SK-MEL-5 (cell line): ENCODE measurements at places on chromosomes 6 and 20.

- DNase-seq, result no peak
These were observed 278.2 kb upstream of the SUPT3H start for GRCh38 chr6:45655745-45656476.

- no peak for DNase-seq
These were observed 345.2 kb downstream of the GJA1 start for GRCh38 chr6:121780325-121781321.

DNA sequence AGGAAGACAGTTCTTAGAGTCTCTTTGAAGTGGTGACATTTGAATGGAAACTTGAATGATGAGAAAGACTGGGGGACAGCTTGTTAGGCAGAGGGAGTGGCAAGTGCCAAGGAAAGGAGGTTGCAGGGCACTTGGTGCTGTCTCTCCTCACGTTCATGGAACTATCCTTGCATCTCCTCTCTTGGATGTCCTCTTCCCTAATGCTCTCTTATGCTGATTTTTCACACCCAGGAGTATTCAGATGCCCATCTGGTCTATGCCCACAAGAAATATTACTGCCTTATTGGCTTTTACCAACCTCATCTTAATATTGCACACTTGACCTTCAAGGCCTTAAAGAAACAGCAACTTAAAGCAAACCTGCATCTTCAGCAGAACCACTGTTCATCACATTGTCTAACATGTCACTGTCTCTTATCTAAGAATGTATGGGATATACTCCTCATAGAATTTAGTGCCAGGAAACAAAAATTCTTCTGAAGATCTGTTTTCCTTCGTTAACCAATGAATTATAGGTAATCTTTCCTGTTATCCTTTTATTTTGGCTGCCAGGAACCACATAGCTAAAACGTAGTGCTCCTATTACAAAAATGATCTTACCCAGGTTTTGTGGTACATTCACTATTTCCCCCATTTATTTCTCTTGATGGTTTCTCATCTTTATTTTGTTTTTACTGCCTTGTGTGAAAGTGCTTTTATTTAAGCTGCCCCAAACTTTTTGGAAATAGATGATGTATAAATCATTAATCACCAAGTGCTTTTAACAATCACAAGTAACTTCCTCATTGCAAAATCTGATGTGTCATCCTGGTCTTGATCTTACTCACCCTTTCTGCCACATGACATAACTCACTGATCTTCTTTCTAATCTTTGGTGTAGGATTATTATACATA lies 12.8 kb downstream of the RGS17 start:
- DNase-seq, result peak; percentile 6

DNA sequence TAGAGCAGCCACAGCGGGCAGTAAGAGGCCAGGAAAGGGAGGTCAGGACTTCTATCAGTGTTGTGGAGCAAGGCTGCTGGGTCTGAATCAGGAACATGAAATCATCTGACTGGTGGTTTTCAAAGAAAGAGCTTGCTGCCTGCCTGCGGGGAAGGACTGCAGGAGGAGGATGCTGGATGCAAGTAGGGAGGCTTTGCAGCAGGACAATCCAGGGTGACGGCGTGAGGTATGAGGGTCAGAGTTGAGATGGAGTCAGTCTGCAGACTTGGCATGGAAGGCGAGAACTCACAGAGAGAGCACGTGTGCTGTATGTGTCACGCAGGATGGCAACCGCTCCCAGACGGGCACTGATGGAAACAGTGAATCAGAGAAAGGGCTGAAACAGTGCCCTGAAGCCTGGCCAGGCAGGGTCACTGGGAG lies 59.2 kb upstream of the CD93 start:
- DNase-seq, result no peak

- no peak for DNase-seq
These were observed 82.7 kb upstream of the RALGAPA2 start for GRCh38 chr20:20795119-20795518.

GRCh38 chr6:131640100-131640499 lies 3.0 kb downstream of the ENPP3 start:
- no peak for DNase-seq

GRCh38 chr6:121504227-121504626 lies 68.8 kb downstream of the GJA1 start:
- no peak for DNase-seq

GRCh38 chr6:166849749-166850183 lies 106.6 kb downstream of the RNASET2 start:
- no peak for DNase-seq

GRCh38 chr6:39193201-39193791 lies 36.0 kb downstream of the KCNK5 start:
- DNase-seq, result peak; percentile 39

- no peak for DNase-seq
These were observed 256.2 kb downstream of the FNDC1 start for GRCh38 chr6:159425421-159425820.

DNA sequence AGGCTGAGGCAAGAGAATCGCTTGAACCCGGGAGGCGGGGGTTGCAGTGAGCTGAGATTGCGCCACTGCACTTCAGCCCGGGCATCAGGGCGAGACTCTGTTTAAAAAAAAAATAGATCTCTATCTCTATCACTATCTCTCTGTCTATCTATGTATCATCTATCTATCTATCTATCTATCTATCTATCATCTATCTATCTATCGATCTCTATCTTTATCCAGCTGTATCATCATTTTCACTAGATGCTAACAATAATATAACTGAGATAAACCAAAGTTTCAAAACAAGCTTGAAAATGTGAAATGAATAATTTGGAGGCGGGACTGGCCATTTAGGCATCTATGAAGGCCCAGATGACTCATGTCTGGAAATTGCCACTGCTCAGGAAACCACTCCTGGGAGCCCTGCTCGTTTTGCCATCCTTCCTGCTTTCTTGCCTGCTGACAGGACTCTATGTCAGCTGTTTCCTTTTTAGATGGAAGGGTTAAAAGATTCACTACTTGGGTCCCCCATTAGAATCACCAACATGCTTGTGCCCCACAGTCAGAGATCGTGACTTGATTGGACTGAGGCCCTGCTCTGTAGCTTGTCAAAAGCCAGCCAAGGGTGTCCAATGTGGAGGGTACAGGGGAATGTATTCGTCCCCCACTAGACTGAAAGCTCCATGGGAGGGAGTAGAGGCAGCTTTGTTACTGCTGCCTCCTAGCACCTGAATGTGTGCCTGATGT lies 61.7 kb downstream of the UTRN start:
- DNase-seq, result no peak

DNA sequence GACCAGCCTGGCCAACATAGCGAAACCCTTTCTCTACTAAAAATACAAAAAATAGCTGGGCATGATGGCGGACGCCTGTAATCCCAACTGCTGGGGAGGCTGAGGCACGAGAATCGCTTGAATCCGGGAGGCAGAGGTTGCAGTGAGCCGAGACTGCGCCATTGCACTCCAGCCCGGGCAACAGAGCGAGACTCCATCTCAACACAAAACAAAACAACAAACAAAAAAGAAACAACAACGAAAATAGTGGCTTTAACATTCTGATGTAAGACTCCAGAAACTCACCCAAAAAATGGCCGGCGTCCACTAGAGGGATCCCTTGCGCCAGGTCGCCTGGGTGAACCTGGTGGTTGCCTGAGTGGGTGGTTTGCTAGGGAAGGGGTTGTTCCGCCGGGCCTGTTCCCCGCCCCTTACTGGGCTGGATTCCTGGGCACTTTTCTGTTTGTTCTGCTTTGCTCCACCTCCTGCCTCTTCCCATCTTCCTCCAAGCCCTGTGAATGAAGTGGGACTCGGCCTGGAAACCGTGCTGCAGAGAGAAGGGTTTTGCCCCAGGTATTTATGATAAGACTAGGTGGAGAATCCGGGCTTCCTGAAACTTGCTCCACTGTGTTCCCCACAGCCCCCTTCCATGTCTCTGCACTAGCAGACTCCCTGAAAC lies 1.5 kb downstream of the PABPC1L start:
- DNase-seq, result peak; percentile 91

DNA sequence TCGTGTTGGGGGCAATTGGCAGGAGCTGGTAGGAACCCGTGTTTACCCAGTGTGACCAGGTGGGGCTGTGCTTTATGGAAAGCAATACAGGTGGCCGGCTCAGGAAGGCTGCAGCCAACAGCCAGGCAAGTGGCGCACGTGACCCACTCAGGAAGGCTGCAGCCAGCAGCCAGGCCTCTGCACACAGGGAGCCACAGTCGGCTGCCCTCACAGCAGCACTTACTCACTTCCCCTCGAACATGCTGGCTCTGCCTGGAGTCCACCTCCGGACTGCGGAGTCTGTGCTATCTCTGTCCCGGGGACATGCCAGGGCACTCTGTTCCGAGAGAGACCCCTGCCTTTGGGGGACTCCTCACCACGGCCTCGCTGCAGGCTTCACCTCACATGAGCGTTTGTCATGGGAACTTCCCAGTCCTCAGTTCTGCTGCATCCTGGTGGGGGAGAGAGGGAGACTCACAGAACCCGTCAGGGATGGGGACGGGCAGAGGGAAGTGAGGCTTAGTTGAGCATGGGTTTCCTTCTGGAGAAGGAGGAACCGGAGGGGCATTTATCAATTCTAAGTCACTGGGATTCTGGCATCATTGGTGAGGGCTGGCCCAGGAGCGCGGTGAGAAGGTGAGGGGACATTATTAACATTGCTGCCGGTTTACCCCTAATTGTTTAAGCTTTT lies 76.8 kb downstream of the TTLL2 start:
- DNase-seq, result no peak

DNA sequence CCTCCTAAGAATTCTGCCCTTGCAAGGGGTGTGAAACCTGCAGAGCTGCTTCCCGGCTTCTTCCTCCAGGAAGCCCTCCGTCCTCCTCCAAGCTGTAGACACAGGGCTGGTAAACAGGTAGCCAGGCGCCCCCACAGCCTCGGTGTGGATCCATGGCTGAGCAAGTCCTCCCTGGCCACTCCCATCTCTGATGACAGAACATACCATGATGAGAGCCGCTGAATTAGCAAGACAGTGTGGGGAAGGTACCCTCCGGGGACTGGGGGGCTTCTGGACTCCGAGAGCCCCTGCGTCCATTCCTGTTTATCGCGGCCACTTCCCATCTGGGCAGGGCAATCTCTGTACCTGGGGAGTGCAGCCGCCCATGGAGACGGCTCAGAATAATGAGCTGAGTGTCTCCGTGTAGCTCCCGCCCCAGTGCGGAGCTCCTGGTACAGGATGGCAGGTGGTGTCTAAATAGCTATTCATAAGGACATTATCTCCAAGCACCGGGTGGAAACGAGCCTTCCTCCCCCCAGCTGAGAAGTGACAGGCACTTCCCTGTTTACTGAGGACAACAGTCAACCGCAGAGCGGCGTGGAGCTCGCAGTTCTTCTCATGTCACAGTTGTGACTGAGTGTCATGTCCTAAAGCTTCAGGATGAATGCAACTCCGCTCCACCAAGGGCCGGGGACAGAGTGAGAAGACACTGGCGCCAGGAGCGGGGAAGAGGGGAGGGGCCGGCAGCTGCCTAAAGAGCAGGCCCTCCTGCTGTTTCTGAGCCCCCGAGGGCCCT lies 22.7 kb upstream of the NTSR1 start:
- DNase-seq, result no peak

- DNase-seq, result peak; percentile 51
These were observed 3.2 kb upstream of the ANKRD60 start for GRCh38 chr20:58231683-58232082.

DNA sequence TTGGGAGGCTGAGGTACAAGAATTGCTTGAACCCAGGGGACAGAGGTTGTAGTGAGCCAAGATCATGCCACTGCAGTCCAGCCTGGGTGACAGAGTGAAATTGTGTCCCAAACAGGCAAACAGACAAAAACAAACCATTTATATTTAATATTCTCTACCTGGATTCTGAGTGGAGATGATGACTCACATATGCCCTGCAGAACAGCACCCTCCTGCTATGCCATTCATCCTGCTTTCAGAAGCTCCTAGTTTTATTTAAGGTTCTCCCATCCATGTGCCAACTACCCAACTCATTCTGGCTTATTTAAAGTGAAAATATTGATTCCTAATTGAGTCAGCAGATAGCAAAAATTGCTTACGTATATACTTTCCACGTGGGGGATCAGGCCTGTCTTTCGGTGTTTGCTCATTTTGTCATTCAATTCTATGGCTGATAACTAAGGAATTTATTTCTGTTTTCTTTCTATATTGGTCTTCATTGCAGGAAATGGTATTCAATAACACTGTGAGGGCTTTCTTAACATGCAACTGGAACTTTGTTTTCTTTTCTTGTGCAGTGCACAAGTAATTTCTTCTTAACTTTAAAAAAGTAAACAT lies 459.1 kb upstream of the JAG1 start:
- DNase-seq, result no peak

GRCh38 chr6:37653933-37654565 lies 43.6 kb downstream of the MDGA1 start:
- DNase-seq, result peak; percentile 69

GRCh38 chr20:1993986-1994385 lies at the start of gene PDYN:
Gene PDYN, minus strand, starts transcription at chr20:1994058. Its CDS starts 10,974 bp downstream, at chr20:1983084.
- DNase-seq, result no peak

GRCh38 chr6:17964633-17965032 lies 22.8 kb downstream of the KIF13A start:
- DNase-seq, result no peak

DNA sequence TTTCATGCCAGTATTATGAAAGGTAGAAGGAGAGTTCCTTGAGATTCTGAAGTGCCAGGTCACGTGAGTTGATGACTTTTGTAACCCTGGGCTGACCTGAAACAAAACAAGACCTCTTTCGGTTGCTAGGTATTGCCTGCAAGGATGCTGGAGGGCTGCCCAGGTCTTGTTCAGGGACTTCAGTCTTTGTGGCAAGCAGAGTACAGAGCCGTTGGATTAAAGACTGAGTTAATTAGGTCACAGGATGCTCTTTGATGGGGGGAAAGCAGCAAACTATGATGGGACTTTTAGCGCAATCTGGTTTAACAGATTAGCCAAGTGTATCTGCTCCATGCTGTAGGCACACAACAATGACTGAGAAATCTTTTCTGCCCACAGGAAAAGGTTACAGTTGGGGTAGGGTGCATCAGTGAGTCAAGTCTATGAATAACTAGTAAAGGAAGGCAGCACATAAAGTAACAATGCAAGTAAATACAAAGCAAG lies 12.8 kb upstream of the ELOVL5 start:
- no peak for DNase-seq

DNA sequence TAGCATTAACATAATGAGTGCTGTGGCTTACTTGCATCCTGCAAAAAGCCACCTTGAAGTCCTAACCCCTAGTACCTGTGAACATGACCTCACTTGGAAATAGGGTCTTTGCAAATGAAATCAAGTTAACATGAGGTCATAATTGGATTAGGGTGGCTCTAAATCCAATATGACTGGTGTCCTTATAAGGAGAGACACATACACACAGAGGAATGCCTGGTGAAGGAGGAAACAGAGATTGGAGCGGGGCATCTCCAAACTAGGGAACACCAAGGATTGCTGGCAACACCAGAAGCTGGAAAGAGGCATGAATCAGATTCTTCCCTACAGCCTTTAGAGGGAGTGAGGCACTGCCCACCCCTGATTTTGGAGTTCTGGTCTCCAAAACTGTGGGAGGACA lies 17.6 kb upstream of the RPS6KA2 start:
- no peak for DNase-seq

GRCh38 chr20:58436868-58437645 lies 48.0 kb downstream of the VAPB start:
- no peak for DNase-seq
